ENCODE measurements at places on chromosomes 7 and 10. TPM values are rescaled to one million over a fixed set of nuclear protein-coding genes. Genes with fewer than 3 reads are reported as not detected.
A peak's percentile ranks its signal among the peaks of the same experiment; 100 is the strongest.

Gene HTR7
- total RNA-seq = 0.34 TPM

Gene DGKB
- total RNA-seq = 0.55 TPM

Gene CALML5
- total RNA-seq = not detected

Gene AKAP9
- total RNA-seq = 34.4 TPM

Gene GSTO2
- total RNA-seq = 2.1 TPM

Gene STAMBPL1
- 26.5 TPM for total RNA-seq

DNA sequence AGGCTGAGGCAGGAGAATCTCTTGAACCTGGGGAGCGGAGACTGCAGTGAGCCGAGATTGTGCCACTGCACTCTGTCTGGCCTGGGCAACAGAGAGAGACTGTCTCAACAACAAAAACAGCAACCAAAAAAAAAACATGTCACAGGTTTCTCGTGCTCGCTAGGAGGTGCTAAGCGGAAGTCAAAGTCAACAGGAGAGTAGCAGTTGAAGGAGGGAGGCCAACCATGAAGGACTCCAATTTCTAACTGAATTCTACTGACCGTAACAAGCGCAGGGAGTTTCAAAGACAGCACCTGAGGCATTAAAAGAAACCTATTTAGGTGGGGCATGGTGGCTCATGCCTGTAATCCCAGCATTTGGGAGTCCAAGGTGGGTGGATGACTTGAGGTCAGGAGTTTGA lies 19.4 kb downstream of the KIN start:
- peaks cover 20% of the 10 kb centered on the region for H3K36me3 ChIP-seq
- no peaks in the 10 kb centered on the region for H3K27me3 ChIP-seq
- H3K4me1 ChIP-seq = peaks cover 8% of the 10 kb centered on the region
- no peak overlapping the region for H3K27ac ChIP-seq

DNA sequence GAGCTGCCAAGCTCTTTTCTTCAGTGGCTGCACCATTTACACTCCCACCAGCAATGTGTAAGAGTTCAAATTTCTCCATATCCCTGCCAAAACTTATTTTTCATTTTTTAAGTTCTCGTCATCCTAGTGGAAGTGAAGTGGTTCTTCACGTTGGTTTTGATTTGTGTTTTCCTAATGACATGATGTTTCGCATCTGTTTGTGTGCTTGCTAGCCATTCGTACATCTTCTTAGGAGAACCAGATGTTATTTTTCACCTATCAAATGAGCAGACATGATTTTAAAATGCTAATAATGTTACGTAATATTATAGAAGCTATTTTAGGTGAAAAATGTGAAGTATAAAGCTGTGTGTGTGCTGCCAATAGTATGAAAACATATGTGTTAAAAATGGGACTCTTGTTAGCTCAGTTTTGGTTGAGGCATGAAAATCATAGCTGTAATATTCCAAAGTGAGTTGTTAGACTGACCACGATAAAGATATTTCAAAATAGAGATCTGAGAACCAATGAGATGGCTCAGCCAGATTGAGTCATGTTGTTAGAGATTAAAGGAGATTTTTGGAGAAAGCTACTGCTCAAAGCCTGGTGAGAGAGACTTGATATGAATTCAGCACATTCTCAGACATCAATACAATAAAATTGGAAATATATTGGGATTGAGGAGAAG lies 25.9 kb upstream of the GALNT11 start:
- H3K4me3 ChIP-seq = no peak overlapping the region
- H3K27ac ChIP-seq = no peak overlapping the region
- no peaks in the 10 kb centered on the region for H3K36me3 ChIP-seq
- no peak for DNase-seq
- peaks cover 9% of the 10 kb centered on the region for H3K27me3 ChIP-seq

- no peaks in the 10 kb centered on the region for H3K4me1 ChIP-seq
- H3K36me3 ChIP-seq = no peaks in the 10 kb centered on the region
- no peak overlapping the region for H3K4me3 ChIP-seq
Observed at GRCh38 chr7:20404320-20404719, 73.6 kb downstream of the ITGB8 start.

GRCh38 chr7:75531359-75531821 lies 39.3 kb downstream of the SPDYE5 start:
- H3K4me3 ChIP-seq = no peak overlapping the region
- no peak for DNase-seq
- peaks cover 45% of the 10 kb centered on the region for H3K4me1 ChIP-seq
- peaks cover 8% of the 10 kb centered on the region for H3K36me3 ChIP-seq
- H3K27ac ChIP-seq = no peak overlapping the region

GRCh38 chr7:143902332-143902899 lies 440 bp upstream of the TCAF1 start:
- H3K27me3 ChIP-seq = no peaks in the 10 kb centered on the region
- DNase-seq = no peak
- no peaks in the 10 kb centered on the region for H3K36me3 ChIP-seq
- H3K27ac ChIP-seq = peak overlapping the region; percentile 93
- H3K4me1 ChIP-seq = peaks cover 36% of the 10 kb centered on the region
- H3K4me3 ChIP-seq = peak overlapping the region; percentile 97

DNA sequence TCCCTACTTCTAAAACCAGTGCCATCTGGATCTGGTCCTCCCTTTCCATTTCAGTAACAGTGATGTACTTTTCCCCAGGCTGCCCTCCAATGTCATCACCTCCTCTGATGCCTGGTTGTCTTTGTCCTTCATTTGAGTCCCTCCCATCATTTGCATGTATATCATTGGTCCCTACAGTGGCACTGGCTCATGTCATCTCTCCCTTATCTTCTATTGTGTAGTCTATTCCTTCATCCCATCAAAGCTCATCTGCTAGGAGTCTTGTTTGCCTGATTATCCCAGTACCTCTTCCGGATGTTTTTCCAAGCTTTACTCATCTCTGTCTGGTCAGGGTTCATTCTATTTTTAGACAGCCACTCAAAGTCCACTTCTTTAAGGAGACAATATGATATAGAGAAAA lies 292.9 kb upstream of the BMPER start:
- H3K4me1 ChIP-seq = peaks cover 8% of the 10 kb centered on the region
- no peaks in the 10 kb centered on the region for H3K36me3 ChIP-seq
- no peaks in the 10 kb centered on the region for H3K27me3 ChIP-seq
- DNase-seq = no peak

DNA sequence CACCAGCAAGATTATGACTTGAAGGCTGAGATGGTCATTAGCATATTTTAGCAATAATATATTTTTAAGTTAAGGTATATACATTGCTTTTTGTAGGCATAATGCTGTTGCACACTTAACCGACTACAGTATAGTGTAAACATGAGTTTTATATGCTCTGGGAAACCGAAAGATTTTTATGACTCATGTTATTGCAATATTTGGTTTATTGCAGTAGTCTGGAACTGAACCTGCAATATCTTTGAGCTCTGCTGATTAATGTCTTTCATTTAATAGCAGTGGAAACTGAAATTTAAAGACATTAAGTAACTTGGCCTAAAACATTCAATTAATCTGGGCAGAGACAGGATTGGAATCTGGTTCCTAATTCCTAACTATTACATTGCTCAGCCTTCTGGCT lies 266.7 kb upstream of the PLXDC2 start:
- no peaks in the 10 kb centered on the region for H3K4me1 ChIP-seq
- no peak for DNase-seq
- H3K4me3 ChIP-seq = no peak overlapping the region
- no peak overlapping the region for H3K27ac ChIP-seq

DNA sequence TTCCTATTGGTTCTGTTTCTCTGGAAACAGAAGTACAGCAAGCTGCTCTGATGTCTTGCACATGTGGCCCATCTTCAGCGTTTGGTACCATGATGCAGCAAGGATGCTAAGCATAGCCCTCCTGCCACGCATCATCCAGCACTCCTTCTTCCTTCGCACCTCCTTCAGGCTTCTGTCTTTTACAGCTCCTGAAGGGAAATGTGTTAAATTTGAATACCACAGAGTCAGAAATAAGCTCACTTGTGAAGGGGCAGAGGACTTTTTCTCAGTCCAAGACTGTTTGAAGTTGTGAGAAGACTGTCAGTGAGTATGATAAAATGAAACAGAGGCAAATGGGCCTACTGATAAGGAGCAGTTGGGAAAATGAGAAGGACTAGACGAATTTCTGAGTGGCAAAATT lies 20.7 kb downstream of the TSPAN13 start:
- DNase-seq = no peak
- H3K4me1 ChIP-seq = peaks cover 16% of the 10 kb centered on the region
- no peak overlapping the region for H3K4me3 ChIP-seq
- no peaks in the 10 kb centered on the region for H3K36me3 ChIP-seq

DNA sequence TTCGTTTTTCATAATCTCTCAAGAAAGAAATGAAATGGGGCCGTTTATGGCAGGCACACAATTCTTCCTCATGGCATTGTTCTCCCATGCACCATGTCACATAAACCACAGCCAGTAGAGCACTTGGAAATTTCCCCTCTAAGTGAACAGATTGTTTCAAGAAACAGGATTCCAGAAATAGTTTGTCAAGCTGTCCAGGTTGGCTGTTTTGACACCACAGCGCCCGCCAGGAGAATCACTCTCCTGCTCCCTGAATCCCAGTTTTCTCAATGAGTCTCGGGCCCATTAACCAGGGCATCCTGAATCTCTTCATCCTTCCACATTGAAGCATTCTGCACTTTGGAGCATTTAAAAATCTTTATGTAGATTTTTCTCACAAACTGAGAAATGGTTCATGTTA lies 172.2 kb upstream of the NEBL start:
- H3K4me3 ChIP-seq = no peak overlapping the region
- H3K27ac ChIP-seq = no peak overlapping the region
- no peak for DNase-seq
- no peaks in the 10 kb centered on the region for H3K4me1 ChIP-seq

Data from HFFc6 (cell line).